Stimulated activated naive CD8-positive, alpha-beta T cell treated with anti-CD3 and anti-CD28 coated beads, Interleukin-15, amount 100 ng/mL, for 72 hours (primary cell): ENCODE measurements at places on chromosomes 13 and 19.

GRCh38 chr13:85314686-85315085, 484.5 kb downstream of the SLITRK6 start:
- no peak for DNase-seq

DNA sequence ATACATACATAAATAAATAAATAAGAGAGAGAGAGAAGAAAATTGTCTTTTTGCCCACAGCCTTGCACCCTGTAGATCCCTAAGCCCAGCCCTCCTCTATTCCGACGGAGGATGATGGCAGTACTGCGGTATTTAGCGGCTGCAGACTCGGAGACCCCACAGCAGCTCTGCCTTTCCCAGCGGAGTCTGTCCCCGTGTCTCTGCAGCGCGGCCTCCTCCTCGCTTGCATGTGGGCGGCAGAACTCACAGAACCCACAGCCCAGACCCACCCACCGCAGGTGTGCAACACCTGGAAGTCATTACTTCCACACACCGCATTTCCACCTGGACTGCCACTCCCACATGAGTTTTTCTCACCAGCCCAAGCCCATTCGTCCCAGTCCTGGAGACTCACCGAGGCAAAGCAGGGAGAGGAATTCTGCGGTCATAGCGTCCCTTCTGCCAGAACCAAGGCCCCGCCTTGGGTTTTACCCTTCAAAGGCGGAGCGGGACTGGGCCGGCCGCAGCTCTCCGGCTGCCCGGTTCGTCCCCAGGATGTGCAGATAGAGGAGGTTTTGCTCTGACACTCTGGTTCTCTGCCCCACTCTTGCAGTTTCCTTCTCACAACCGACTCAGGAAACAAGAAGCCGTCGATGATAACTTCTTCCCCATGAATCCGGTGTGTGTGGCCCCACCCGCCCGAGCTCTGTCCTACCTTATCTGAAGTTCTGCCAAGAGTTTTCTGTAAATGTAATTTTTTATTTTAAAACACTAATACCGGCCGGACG, at the start of gene VSTM1:
TSS of gene VSTM1 (minus strand) at position 548 of the 767 bp plus-strand sequence. CDS start at position 428, 120 bp downstream.
- no peak for DNase-seq

- DNase-seq, result no peak
Observed at GRCh38 chr19:28556371-28556770, 656.6 kb downstream of the UQCRFS1 start.

DNA sequence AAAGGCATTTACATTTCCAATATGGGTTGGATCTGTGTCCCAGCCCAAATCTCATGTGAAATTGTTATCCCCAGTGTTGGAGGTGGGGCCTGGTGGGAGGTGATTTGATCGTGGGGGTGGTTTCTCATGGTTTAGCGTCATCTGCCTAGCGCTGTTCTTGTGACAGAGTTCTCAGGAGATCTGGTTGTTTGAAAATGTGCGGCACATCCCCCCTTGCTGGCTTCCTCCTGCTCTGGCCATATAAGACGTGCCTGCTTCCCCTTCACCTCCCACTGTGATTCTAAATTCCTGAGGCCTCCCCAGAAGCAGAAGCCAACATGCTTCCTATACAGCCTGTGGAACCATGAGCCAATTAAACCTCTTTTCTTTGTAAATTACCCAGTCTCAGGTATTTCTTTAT, 126.2 kb upstream of the FNDC3A start:
- DNase-seq, result no peak

- DNase-seq, result no peak
Observed at GRCh38 chr13:68708336-68708908, 1399.2 kb upstream of the ATXN8OS start.

- DNase-seq, result no peak
Observed at GRCh38 chr13:110479648-110480047, 81.9 kb downstream of the RAB20 start.

DNA sequence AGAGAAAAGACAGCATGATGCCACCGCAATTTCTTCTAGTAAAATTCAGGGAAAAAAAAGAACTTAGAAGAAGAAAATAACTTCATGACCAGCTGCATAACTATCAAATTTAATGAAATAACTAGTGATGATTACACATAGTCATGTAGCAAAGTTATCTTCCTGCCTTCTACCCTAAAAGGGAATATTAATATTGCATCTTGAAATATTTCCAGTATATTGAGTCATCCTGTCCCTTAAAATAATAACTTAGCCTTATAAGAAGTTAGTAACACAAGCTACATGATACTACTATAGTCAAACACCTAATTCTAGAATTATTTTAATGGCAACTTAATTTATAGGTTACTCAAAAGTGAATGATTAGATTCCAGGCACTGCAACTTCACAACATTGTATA, 289.2 kb downstream of the KLF12 start:
- DNase-seq, result no peak

- DNase-seq, result no peak
Observed at GRCh38 chr19:40270362-40271089, 14.6 kb downstream of the AKT2 start.

- DNase-seq, result no peak
Observed at GRCh38 chr13:111534751-111535522, 214.5 kb downstream of the TEX29 start.

- no peak for DNase-seq
Observed at GRCh38 chr19:13604902-13605586, 98.8 kb upstream of the CACNA1A start.

GRCh38 chr13:31322702-31323405, 123.1 kb downstream of the B3GLCT start:
- no peak for DNase-seq

DNA sequence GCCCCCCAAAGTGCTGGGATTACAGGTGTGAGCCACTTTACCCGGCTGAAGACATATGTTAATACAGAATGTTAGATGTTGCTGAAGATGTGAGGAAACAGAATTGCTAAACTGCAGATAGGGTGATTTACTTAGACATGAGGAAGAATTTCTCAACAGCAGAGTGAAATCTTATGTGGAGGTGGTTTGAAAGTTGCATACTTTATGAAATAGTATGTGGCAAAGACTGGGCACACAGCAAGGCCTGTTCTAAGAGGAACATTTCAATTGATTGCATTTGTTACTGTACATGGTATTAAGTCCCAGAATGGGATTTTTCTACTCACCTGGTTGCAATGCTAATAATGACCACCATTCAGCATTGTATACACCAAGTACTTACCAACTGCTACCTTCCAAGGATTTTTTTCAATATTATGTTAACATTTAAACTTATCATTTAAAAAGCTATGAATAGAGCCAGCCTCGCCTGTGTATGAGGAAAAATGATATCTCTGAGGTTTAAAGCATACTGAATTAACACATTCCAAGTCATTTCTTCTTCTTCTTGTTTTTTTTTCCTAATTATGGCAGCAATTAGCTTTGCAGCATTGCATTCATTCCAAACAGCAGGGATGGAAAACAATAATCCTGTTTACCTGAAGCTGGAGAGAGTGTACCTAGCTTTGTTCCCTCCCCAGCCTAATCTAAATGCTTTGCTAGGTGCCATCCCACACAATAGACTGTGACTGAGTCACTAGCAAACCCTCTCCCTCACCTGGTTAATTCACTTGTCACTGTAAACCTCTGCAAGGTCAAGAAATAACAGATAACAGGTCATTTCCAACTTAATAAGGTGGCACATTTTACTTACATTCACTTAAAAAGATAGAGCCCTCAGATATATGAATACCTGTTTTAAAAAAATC, 19.4 kb upstream of the KLF5 start:
- no peak for DNase-seq

GRCh38 chr13:66189986-66190385, 1040.2 kb downstream of the PCDH9 start:
- no peak for DNase-seq

GRCh38 chr13:39776439-39776838, 121.0 kb downstream of the COG6 start:
- DNase-seq, result peak; percentile 34

GRCh38 chr19:38666663-38667511, 19.4 kb downstream of the ACTN4 start:
- DNase-seq, result peak; percentile 41

- DNase-seq, result no peak
Observed at GRCh38 chr19:13100841-13101589, 1.6 kb downstream of the LYL1 start.
